CD4-positive, alpha-beta T cell treated with Interleukin-6 for 4 hours (primary cell): ENCODE measurements at places on chromosomes 13 and 19.

- DNase-seq = no peak
Measured at GRCh38 chr13:64553411-64554129, 2676.6 kb downstream of the PCDH9 start.

DNA sequence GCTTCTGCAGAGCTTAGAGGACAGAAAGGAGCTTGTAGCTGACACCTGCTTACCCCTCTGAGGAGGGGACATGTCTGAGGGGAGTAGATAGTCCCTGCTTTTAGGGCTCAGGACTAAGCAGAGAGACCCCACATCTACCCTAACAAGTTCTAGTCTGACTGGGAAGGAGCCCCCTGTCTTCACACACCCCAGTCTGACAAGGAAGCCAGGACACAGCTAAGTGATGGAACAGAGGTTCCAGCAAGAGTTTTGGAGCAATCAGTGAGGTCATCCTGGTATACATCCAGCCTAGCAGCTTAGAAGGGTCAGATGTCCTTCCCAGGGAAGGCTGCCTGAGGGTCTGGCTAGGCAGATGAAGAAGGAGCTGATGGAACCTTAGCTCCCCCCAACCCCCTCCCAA lies 15.0 kb downstream of the PAF1 start:
- DNase-seq = no peak

DNA sequence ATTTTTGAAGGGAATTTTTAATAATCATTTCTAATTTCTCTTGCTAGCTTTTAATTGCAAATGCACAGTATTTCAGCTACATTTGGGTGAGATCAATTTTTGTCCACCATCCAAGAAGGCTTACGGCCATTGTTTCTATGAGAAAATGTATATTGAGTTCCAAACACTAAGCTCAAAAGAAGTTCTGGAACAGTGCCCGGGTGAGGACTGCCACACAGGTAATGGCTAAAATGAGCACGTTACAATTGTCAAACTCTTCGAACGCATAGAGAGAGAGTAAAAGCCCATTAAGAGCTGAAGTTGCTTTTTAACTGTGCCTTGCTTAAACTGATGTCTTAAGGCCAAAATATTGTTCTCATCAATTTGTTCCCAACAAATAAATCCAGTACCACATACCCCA lies 755.0 kb downstream of the DIAPH3 start:
- DNase-seq = no peak

- DNase-seq = no peak
Measured at GRCh38 chr19:8680676-8681344, 17.8 kb downstream of the ACTL9 start.

DNA sequence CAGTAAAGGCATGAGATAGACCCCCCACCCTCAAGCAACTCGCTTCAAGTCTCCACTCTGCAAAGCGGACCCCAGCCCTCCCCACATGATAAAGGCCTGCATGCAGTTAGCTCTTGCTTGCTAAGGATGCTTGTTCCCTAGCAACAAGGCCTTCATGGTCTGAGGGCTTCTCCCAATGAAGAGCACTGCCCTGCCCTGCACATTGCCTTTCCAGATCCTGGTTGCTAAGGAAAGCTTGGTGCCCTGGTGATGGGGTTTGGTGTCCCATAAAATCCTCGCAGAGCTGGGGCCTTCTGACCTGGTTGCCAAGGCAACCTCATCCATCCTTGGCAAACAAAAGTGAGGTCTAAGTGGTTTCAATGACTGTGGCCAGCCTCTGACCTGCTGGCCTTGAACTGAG lies 6.0 kb downstream of the DBP start:
- DNase-seq = no peak

DNA sequence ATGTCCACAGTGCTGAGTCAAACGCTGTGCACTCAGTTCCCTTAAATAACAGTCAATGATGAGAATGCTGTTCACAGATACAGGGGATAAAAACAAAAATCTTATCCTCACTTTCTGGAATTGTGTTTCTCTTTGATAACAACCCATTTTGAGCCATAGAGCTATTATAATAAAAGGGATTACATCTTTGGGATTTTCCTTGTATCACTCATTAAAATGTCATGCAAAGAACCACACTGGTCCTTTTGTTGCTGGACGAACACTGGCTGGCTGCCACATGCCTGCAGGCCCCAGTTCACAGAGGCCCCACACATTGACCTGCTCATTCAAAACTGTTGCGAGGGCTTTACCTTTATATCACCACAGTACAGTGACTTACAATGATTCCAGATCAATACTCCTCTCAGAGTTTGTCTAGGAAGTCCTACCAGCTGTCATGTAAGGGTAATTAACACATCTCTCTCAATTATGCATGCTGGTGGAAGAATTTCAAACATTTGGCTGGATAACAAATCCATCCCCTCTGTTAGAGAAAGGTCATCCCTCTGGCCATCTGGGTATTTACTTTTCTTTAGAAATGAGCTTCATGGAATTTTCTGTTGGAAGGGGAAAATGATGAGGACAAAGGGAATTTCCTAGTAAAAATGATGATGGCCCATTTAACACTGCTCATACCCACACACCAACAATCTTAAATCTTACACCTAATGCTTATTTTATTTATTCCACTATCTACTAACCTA lies 85.9 kb downstream of the MBNL2 start:
- DNase-seq = no peak

GRCh38 chr13:99085139-99085807 lies 107.4 kb upstream of the DOCK9 start:
- peak; percentile 35 for DNase-seq

- no peak for DNase-seq
Measured at GRCh38 chr13:77898097-77898496, 20.5 kb downstream of the EDNRB start.

- DNase-seq = no peak
Measured at GRCh38 chr13:46906405-46906804, 9.6 kb upstream of the HTR2A start.

- DNase-seq = no peak
Measured at GRCh38 chr13:52994865-52995264, 33.7 kb upstream of the OLFM4 start.

DNA sequence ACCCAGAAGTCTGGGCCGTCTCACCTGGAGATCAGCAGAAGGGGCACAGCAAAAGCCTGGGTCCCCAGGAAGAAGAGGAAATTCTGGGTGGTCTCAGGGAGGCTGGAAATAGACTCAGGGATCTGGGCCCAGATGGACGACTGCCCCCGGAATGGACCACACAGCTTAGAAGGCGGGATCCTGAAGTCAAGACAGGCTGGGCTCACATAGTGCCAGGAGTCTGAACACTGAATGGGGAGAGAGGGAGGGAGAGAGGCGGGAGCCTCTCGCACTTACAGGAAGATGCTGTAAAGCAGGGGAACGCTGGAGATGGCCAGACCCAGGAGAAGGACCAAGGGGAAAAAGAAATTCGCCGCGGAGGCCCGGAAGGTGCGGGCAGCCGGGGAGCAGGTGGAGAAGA lies 1.3 kb upstream of the LENG1 start:
- DNase-seq = no peak

DNA sequence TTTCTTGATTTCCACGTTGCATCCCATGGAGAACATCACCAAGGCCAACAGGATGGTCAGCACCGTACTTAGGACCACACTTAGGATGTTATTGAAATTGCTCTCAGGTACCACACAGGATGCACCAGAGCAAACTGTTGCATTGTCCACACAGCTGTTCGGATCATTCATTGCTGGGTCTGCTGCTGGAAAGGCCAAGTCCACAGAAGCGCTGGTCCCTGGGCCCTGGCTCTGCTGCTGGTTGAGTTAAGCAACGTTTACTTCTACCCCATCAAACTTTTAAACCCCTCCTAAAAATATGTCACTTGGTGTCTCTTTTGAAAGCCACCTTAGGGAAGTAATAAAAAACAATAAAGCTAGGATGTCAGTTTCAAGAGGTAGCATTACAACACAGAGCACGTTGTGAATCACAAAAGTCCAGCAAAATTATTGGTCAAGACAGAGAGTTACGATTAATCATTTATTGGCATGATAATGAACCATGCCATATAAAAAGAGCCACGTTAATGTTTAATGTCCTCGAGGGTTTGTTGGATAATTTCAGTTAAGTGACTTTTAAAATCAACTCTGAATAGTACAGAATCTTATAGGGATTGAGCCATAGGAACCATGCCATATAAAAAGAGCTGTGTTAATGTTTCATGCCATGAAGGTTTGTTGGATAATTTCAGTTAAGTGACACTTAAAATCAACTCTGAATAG lies at the start of gene SLC10A2:
TSS of gene SLC10A2 (minus strand) at position 339 of the 702 bp plus-strand sequence. CDS start at position 171, 168 bp downstream.
- no peak for DNase-seq

GRCh38 chr13:49499889-49500660 lies 4.3 kb downstream of the PHF11 start:
- DNase-seq = peak; percentile 20

DNA sequence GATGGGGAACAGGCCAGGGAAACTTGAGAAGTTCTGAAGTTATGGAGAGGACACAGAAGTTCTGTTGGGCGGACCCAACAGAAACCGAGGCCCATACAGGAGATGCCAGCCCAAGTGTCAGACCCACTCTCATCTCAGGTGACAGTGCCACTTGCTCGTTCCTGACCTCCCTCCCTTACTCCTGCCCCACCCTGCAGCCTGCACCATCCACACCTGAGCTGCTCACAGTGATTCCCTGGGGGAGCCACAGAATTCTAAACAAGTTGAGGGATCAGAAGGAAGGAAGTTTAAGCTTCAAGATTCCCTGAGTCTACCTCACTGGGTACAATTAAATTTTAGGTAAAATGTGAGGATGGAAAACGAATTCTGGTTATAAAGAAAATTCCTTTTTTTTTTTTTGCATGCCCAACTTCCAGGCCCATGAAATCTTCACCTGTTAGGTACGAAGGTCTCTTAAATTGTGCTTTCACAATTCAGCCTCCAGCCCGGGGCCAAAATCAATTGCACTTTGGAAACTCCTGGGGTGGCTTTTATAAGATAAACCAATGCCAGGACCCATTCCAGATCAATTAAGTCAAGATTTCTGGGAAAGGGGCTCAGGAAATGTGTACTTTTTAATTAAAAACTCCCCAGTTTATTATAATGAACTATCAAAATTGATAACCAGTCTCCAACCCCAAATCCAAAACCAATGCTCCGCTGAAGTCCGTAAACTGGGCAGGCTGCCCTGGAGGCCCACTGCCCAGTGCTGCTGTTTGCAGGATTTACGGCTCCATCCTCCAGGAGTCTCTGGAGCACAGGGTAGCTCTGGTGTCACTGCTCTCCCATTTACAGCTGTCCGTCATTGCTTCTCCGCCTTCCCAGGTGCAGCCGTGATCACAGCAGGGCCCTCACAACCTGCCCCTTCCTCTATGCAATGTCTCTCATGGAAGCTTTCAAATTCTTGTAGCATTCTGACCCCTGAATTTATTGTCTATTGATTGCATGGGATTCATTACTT lies 643.5 kb downstream of the UQCRFS1 start:
- DNase-seq = no peak

- DNase-seq = no peak
Measured at GRCh38 chr13:52399708-52400107, 6.3 kb downstream of the THSD1 start.

- DNase-seq = no peak
Measured at GRCh38 chr13:23254506-23254905, 73.7 kb downstream of the SGCG start.

- DNase-seq = no peak
Measured at GRCh38 chr13:50309318-50309717, 294.1 kb downstream of the KCNRG start.

DNA sequence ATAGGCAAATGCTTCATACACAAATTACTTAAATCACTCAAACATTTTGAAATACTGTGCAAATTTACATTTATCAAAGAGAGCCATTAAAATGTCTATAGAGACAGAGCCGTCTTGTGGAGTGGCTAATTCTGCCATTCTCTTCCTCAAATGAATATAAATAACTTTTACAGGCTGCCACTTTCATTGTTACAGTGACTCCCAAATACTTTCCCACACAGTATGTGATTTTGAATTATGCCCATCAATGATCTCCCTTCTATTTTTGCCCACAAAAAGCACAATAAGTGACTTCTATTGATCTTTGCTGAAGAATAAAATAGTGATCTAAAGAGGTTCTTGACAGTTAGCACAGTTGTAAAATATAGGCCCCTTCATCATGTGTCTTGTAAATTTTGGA lies 1244.9 kb downstream of the PCDH17 start:
- DNase-seq = no peak

DNA sequence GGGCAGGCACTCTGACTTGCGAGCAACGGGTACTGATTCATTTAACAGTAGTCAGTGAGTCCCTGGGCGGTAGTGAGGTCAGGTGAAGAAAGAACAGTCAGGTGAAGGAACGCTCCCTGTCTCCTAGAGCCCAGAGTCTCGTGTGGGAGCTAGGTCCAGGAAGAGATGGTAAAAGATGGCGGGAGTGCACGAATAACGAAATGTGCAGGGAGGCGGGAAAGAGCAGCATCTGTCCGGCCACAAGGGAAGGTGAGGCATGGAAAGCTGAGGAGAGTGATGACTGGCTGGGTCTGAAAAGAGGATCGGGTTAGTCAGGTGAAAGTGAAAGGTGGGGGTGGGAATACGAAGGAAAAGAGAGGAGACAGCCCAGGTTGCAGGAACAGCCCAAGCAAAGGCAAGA lies 63.9 kb upstream of the SLC15A1 start:
- DNase-seq = no peak

- DNase-seq = peak; percentile 57
Measured at GRCh38 chr19:6963937-6964336, 57.3 kb downstream of the MBD3L2B start.

DNA sequence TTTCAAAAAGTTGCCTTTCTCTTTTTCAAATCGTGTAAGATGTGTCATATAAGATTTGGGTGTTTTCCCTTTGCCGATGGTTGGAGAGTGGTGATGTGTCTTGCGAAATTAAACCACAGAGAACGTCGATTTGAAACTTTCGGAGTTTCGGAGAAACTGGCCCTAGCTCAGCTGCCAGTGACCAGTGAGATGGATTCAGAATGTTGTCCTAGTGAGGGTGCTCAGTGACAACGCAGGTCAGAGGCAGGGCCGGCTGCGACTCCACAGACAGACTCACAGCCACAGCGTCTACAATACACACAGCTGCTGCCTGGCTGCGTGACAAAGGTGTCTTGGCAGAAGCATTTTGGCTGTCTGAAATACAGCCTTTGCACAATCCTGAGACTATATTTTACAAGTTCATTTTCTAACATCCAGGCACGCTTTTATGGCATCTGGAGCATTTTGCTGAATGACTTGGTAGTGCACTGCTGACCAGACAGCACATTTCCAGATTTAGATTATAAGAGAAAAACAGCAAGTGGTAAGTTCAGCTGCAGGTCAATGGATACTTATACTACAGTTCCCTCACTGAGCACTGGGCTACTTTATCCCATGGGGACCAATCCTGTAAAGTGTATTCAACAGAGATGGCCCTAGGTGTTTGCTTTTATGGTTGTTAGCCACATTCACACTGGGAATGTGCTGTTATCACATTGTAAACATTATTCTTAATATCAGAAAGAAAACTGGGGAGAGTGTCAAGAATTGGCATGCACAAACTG lies 207.5 kb downstream of the KCNRG start:
- DNase-seq = peak; percentile 16

- DNase-seq = no peak
Measured at GRCh38 chr19:5460748-5461147, 5.5 kb downstream of the ZNRF4 start.

GRCh38 chr19:53808710-53809125 lies 15.4 kb downstream of the NLRP12 start:
- no peak for DNase-seq
